ENCODE measurements at places on chromosomes 12 and 14. TPM values are rescaled to one million over a fixed set of nuclear protein-coding genes. Genes with fewer than 3 reads are reported as not detected.

DNA sequence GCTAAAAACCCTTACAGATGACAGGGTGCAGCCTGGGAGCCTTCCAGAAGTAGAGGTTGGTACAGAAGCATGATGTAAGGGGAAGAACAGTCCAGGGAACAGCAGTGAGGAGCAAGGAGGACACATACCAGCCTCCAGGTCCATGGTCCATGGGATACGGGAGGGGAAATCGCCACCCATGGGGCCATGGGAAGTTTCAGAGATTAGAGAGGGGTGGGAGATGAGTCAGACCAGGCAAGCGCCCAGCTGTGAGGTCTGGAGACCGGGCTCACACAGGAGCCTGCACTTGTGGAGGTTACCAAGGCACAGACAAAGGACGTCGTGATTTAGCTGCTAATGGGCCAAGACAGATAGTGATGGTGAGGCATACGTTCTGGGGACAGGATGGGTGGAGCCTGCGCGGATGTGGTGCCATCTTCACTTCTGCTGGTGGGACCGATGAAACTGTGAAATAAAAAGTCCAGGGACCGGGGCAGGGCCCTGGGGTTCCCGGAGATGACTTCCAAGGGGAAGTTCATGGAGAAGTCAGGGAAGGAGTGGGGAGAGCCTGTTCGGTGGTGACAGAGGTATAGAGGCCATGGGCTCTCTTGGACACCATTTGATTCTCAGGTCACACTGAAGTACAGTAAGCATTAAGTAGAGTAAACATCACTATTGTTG is 17.7 kb upstream of the LRP1-AS start:
- no peak for DNase-seq

DNA sequence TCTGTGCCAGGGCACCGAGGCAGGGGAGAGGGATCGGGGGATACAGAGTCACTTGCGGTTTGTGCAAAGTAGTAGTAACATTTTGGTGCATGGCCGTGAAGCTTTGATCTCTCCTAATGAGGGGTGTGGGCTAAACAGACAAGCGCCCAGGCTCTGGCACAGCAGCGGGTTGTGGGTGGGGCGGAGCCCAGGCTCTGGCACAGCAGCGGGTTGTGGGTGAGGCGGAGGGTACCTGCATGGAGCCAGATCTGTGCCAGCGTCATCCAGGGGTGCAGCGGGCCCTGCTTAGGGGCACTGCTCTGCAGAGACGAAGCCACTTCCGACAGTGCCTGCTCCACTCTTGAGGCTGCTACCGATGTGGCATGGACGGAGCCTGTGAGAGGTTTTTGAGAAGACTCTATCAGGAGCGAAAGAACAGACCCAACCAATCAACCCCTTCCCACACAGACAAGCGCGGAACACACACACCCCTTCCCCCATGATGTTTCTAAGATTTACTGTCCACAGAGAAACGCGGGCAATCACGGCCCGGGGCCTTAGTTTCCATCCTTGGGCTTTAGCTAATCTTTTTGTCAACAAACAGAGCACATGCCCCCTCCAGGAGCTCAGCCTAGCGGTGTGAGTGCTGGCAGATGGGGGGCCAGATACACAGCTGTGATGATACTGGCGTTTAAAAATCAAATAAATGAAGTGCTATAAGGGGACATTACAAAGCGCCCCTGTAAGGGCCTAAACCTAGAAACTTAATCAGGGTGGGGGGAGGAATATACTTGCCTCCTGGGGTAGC is 196.6 kb downstream of the CALM1 start:
- DNase-seq = no peak

DNA sequence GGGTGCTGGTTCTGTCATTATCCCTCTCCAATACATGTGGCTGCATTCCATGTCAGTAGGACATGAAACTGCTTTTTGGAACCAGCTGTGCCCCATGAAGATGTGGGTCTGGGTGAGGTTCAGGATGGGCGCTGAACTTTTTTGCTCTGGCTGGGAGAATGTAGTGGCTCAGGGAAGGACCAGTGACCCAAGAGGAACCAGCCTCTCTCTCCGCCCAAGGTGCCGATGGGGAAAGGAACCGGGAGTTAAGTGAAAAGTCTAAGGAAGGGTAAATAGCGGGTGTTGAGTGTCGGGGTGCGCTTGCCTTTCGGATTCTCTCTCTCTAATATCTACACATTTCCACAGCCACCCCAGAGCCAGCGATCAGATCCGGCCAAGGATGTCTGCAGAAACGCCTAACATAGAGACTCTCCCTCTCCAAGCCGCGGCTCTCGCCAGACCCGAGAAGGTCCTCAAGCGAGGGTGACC is 7.8 kb downstream of the ARHGEF25 start:
- no peak for DNase-seq

DNA sequence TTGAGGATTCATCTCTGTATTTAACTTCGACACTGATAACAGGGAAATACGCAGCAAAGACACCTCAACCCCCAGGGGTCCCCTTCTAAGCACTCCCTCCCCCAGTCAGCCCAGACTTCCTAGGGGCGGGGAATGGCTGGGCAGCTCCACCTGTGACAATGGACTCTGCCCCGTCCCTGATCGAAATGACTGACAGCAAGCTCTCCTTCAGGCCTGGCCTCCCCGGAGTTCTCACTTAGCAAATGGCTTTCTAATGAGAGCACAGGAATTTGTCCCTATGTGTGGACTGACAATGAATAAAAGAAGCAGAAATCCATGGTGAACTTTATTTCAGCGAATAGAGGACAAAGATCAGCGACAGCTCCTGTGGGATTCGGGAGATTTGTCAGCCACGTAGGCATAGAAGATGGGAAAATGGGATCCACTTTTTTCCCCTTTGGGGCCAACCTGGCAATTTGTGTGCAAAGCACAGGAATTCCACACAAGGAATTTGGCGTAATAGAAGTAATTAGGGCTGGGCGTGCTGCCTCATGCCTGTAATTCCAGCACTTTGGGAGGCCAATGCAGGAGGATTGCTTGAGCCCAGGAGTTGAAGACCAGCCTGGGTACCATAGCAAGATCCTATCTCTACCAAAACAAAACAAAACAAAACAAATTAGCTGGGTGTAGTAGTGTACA is 63.8 kb downstream of the TNFAIP2 start:
- DNase-seq = no peak

GRCh38 chr12:47849261-47849660 is 29.6 kb upstream of the HDAC7 start:
- DNase-seq = no peak

GRCh38 chr12:98601924-98602323 is 8.4 kb downstream of the SLC25A3 start:
- DNase-seq = no peak

ACACB gene
- 70.0 TPM for total RNA-seq

All from uterus (tissue), 4 donors.